ENCODE measurements at places on chromosomes 12 and 14.

DNA sequence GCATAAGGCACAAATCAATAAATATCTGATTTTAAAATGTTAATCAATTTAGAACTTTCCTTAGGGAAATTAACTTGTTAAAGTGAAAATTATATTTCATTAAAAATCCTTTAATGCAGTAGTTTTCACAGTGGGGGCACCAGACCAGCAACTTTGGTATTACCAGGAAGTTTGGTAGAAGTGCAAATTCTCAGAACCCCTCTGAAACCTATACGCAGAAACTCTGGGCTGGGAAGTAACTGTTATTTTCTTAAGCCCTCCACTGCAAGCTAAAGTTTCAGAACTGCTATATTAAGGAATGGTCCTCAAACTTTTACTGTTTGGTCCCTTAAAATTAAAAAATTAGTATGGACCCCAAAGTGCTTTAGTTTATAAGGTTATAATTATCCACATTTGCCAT is 35.7 kb downstream of the GNPTAB start:
- no peak for DNase-seq

GRCh38 chr12:71478270-71478669 is 38.7 kb downstream of the LGR5 start:
- DNase-seq = no peak

DNA sequence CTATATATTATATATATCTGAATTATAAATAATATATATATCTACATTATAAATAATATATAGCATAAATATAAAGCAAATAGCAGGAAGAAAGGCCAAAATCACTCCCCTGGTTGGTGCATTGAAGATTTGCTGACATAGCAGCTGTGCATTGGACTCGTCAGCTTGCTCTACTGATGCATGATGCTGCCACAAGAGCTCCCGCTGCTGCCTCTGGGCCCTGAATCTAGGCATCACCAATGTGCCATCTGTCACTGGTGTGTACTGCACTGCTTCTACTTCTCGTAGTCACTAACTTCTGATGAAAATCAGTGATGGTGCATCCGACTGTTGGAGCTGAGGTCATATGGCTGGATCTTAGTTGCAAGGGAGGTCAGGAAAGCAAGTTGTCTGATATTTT is 205.0 kb downstream of the ADAMTS20 start:
- DNase-seq = no peak

GRCh38 chr12:89327486-89328094 is 24.7 kb downstream of the DUSP6 start:
- DNase-seq = no peak

DNA sequence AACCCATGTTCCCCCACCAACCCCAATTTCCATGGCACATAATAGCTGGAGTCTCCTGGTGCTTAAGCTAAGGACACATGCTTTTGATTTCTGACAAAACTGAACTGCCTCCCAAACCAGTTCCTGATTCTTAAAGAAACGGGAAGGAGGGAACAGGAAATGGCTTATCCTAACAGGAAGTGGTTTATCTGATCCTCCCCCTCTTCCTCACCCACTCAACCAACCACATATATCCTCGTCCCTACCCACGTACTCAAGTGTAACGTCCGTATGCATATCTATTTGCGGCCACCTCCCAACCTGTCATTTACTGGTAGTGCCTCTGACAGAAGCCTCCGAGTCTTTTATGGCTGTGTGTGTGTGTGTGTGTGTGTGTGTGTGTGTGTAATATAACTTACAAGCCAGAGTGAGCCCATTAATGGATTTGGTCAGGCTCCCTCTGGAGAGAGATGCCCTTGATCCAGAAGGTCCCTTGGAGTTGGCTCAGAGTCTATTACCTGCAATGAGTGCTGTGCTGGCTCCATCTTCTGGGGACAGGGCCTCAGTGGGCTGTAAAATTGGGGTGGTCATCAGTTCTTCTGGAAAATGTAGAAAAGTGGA is 7.7 kb downstream of the DAZAP2 start:
- no peak for DNase-seq
